ENCODE measurements at places on chromosomes 13 and 19.

DNA sequence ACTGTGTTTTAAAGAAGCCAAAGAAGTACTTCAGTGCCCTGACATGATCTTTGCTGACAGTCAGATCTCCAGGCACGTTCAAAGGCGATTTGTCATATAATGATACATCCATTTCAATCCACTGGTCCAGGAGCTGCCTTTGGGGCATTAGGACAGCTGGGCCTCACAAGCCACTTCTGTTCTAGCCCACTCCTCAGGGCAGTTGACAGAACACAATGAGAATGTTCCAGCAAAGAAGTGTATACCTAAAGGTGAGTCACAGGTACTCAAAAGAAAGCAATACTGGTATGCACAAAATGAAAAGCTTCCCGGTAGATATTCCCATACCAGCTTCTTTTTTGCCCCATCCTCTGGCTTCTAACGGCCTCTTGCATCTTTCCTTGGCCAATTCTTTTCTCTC, 12.5 kb upstream of the MAP3K10 start:
- no peak for DNase-seq

GRCh38 chr19:46303322-46303690, 6.5 kb downstream of the HIF3A start:
- no peak for DNase-seq

- DNase-seq: no peak
Observed at GRCh38 chr19:52689843-52690368, 44.9 kb downstream of the ZNF611 start.

DNA sequence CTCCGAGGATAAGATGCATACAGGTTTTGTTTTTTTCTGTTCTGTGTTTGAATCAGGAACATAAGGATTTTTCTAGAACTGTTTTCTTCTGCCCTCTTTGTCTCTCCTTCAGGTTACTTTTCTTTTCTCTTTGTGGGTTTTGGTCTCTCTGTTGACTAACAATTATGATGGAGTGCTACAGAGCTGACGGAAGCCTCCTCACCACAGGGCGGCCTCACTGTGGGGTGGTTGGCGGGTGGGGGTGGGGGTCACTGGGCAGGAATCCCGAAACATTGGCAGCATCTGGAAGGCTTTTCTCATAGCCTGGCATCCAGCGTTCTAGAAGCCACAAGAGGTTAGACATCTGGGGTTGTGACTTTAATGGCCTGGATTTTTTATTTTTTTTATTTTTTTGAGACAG, 12.0 kb upstream of the MATK start:
- peak; percentile 30 for DNase-seq

- no peak for DNase-seq
Observed at GRCh38 chr19:57239982-57240310, 486 bp upstream of the ZNF805 start.

DNA sequence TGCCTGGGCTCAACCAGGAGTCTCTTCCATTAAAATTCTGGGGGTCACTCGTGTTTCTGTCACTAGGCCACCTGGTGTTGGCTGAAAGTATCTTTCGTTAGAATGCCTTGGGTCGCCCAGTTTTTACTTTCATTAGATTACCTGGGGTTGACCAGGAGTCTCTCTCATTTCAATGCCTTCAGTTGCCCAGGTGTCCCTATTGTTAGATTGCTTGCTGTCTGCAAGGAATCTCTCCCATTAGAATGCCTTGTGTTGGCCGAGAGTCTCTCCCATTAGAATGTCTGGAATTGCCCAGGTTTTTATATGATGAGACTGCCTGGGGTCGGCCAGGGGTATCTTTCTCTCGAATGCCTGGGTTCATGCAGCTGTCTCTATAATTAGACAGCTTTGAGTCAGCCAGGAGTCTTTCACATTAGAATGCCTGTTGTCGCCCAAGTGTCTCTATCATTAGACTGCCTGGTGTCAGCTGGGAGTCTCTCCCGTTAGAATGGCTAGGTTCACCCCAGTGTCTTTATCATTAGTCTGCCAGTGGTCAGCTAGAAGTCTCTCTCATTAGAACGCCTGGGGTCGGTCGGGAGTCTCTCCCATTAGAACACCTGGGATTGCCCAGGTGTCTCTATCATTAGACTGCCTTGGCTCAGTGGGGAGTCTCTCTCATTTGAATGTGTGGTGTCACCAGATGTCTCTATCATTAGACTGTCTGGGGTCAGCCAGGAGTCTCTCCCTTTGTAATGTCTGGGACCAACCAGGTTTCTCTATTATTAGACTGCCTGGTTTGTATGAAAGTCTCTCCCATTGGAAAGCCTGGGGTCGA, 1446.8 kb downstream of the UQCRFS1 start:
- DNase-seq: no peak

DNA sequence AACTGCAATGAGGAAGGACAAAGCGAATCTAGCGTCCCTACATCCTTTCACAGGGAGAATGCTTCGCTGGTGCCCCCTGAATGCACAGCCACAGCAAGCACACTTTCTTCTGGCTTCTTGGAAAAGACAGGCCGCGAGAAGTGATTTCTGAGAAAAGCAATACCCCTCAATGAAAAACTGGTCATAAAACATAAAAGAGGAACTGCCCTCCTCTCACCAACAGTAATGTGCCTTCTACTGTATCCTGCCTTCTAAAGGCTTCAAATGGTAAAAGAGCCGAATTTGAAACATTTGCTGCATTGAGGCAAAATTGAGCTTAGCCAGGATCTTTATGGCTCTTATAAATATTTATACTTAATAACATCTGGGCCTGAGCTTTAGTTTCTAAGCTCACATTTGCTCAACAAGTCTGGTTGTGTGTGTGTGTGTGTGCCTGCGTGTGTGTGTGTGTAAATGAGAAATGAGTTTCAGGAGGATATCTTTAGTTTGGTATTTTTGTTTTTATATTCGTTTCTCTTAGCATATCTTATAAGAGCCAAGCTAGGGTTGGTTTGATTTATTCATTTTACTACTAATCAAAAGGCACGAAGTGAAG, 246.1 kb upstream of the MAB21L1 start:
- peak; percentile 60 for DNase-seq

Measured in KG1 (cell line).